Uterus (tissue), 4 donors: ENCODE measurements at places on chromosomes 12 and 14. TPM values are rescaled to one million over a fixed set of nuclear protein-coding genes. Genes with fewer than 3 reads are reported as not detected.

IL22 gene
- total RNA-seq: not detected

GPR68 gene
- not detected for total RNA-seq

ATN1 gene
- 10.8 TPM for total RNA-seq

MGP gene
- total RNA-seq: 876 TPM

GLT8D2 gene
- 93.0 TPM for total RNA-seq

CMKLR1 gene
- total RNA-seq: 13.3 TPM

BIN2 gene
- 1.3 TPM for total RNA-seq

CPNE6 gene
- total RNA-seq: not detected

GYS2 gene
- total RNA-seq: not detected

JAG2 gene
- total RNA-seq: 27.4 TPM

NPFF gene
- not detected for total RNA-seq

TSPAN19 gene
- total RNA-seq: not detected

TBK1 gene
- 16.7 TPM for total RNA-seq

CLBA1 gene
- 10.1 TPM for total RNA-seq

BHLHE41 gene
- total RNA-seq: 4.6 TPM

IL31 gene
- total RNA-seq: not detected

NOS1 gene
- 0.59 TPM for total RNA-seq

LYZ gene
- total RNA-seq: 17.3 TPM

NAV3 gene
- total RNA-seq: 12.8 TPM

TMEM132D gene
- total RNA-seq: 0.35 TPM

SERPINA10 gene
- not detected for total RNA-seq

KLRG1 gene
- 0.26 TPM for total RNA-seq

CCDC196 gene
- not detected for total RNA-seq

KIF5A gene
- total RNA-seq: 2.6 TPM

ADAM21 gene
- total RNA-seq: not detected

BCL7A gene
- 12.2 TPM for total RNA-seq

PRB2 gene
- not detected for total RNA-seq

NRXN3 gene
- 4.5 TPM for total RNA-seq

RITA1 gene
- 10.2 TPM for total RNA-seq

MDGA2 gene
- not detected for total RNA-seq

WIF1 gene
- 7.7 TPM for total RNA-seq

SPIC gene
- not detected for total RNA-seq

UBE3B gene
- 14.7 TPM for total RNA-seq

RIMKLB gene
- 155 TPM for total RNA-seq

B3GNT4 gene
- total RNA-seq: 0.14 TPM

DLGAP5 gene
- not detected for total RNA-seq

SMIM41 gene
- total RNA-seq: not detected

RFLNA gene
- 13.7 TPM for total RNA-seq

TMEM121 gene
- 6.2 TPM for total RNA-seq

P2RX2 gene
- not detected for total RNA-seq

RNF34 gene
- total RNA-seq: 24.3 TPM
